Heart right ventricle (tissue), 16 donors: ENCODE measurements at places on chromosomes 1 and 21. TPM values are rescaled to one million over a fixed set of nuclear protein-coding genes. Genes with fewer than 3 reads are reported as not detected.

Gene LCE1F
- total RNA-seq = not detected

DNA sequence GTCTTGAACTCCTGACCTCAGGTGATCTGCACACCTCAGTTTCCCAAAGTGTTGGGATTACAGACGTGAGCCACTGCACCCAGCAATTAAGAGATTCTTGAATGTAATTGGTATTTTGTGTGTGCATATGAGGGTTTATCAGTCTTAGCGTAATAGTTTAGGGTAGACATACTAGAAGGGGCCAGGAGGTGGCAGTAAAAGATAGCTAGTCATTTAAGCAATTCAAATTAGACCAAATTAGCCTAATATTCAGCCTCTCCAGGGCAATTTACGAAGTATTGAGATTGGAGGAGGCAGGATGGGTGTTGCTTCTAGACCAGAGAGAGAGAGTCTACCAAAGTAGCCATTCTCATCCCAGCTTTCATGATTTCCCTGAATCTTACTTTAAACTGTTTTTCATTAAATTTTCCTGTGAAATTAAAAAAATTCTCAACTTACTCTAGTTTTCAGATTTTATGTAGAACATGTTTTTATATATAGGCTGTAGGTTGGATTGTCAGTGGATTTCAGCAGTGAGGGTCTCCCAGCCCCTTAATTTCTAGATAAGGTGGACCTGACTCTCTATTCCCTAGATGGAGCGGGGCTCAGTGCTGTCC lies 119.7 kb downstream of the HHAT start:
- H3K4me3 ChIP-seq = no peak overlapping the region
- no peaks in the 10 kb centered on the region for H3K4me1 ChIP-seq
- no peak overlapping the region for H3K27ac ChIP-seq
- H3K27me3 ChIP-seq = no peaks in the 10 kb centered on the region
- peak; percentile 10 for DNase-seq

DNA sequence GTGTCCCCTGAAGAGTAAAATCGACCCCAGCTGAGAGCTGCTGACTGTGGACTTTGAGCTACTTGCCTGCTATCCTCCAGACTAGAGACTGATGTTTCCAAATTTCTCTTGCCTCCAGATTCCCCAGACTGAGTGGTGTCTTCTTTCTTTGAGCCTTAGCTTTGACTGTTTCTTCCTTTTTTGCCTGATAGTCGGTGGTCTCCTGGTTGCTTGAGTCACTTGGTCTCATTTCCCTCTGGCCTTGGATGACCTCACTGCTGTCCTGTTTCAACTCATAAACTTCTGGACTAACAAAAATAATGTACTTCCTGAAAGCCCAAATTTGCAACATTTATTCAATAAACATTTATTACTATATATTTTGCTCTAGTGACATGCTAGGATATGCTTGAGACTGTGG lies 52.9 kb upstream of the DIPK1A start:
- H3K27me3 ChIP-seq = no peaks in the 10 kb centered on the region
- no peak overlapping the region for H3K4me3 ChIP-seq
- H3K4me1 ChIP-seq = peaks cover 20% of the 10 kb centered on the region
- no peaks in the 10 kb centered on the region for H3K36me3 ChIP-seq
- DNase-seq = no peak

- H3K36me3 ChIP-seq = no peaks in the 10 kb centered on the region
- H3K4me3 ChIP-seq = no peak overlapping the region
- no peak overlapping the region for H3K27ac ChIP-seq
- H3K4me1 ChIP-seq = no peaks in the 10 kb centered on the region
- H3K27me3 ChIP-seq = no peaks in the 10 kb centered on the region
These were observed 51.0 kb upstream of the EFHD2 start for GRCh38 chr1:15358565-15359133.

GRCh38 chr1:74679811-74680210 lies 6.2 kb upstream of the ERICH3 start:
- peaks cover 9% of the 10 kb centered on the region for H3K27me3 ChIP-seq
- H3K36me3 ChIP-seq = no peaks in the 10 kb centered on the region
- no peak for DNase-seq
- H3K4me3 ChIP-seq = no peak overlapping the region

DNA sequence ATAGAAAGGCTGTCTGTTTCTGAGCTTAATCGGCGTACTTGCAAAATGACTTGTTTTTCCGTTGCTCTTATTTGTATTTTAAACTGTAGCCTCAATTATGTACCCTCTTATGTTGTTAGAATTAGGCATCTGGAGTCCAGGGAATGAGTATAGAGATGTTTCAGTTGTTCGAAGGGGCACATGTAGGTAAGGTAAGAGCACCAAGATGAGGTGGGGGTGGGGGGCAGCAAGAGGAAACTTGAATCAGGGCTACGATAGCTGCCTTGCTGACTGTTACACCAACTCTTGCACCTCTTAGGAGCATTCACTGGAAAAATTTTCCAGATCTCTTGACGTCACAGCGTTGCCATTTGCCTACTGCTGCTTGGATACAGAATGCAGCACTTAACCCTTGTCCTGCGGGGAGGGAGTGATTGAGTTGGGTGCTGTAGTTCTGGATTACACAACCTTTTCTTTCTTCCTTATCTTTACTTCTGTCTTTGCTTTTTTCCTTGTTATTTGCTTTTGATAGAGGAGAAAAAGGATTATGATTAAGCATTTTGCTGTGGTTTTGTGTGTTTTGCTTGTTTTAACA lies 3.2 kb downstream of the ATP1B1 start:
- H3K27me3 ChIP-seq = no peaks in the 10 kb centered on the region
- H3K27ac ChIP-seq = peak overlapping the region; percentile 95
- H3K4me3 ChIP-seq = peak overlapping the region; percentile 89
- peaks cover 33% of the 10 kb centered on the region for H3K4me1 ChIP-seq
- H3K36me3 ChIP-seq = peaks cover 9% of the 10 kb centered on the region

DNA sequence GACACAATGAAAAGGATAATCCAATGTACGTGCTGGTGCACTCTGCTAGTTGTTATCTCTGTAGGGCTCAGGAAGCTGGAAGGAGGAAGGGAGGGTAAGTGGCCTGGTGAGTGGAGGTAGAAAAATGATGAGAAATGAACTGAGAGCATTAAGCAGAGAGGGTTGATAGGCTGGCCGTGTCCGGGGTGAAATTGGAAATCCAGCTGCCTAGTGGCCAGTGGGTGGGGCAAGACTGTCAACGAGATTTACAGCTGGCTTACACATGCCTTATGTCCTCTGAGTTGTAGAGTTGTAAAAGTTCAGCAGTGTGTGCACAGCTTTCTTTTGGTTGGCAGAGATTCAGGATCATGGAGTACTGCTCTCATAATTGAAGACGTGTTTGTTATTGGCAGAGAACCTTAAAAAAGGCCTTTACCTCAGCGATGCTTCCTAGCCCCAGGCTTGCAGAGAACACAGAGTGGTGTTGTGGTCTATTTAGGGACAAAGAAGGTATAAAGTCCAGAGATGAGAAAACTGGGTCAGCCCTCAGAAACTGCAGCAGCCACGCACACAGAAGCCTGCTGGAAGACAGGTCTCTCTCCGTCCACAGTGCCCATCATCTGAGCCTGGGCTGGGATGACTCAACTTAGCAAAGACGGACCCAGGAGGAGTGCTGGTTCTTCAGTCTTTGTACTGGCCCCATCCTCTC lies 132.4 kb downstream of the EDEM3 start:
- peak overlapping the region; percentile 79 for H3K27ac ChIP-seq
- H3K27me3 ChIP-seq = no peaks in the 10 kb centered on the region
- peak; percentile 77 for DNase-seq
- peaks cover 52% of the 10 kb centered on the region for H3K4me1 ChIP-seq
- no peak overlapping the region for H3K4me3 ChIP-seq
- no peaks in the 10 kb centered on the region for H3K36me3 ChIP-seq

- no peaks in the 10 kb centered on the region for H3K36me3 ChIP-seq
- no peak overlapping the region for H3K4me3 ChIP-seq
- DNase-seq = no peak
- H3K27me3 ChIP-seq = no peaks in the 10 kb centered on the region
These were observed 80.4 kb upstream of the C1orf87 start for GRCh38 chr1:60153961-60154360.

DNA sequence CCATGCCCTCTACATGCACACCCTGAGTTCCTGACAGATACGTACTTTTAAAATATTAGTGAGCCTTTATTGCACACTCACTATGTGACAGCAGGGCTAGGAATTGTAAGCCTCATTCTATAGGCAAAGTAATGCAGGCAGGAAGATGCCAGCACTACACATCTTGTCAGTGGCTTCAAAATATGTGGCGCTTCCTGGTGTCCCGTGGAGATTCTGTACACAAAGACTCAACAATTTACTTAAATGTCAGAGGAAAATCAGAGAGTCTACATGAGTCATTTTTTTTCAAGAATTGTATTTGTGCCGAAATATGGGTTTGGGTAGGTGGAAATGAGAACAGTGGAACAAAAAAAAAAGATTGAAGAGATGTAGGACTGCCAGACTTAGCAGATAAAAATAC lies 27.6 kb downstream of the RNASEL start:
- H3K36me3 ChIP-seq = no peaks in the 10 kb centered on the region
- H3K4me1 ChIP-seq = no peaks in the 10 kb centered on the region
- H3K27me3 ChIP-seq = no peaks in the 10 kb centered on the region
- H3K4me3 ChIP-seq = no peak overlapping the region
- no peak overlapping the region for H3K27ac ChIP-seq
- DNase-seq = no peak

- peaks cover 3% of the 10 kb centered on the region for H3K36me3 ChIP-seq
- H3K4me1 ChIP-seq = peaks cover 11% of the 10 kb centered on the region
- DNase-seq = no peak
- H3K27me3 ChIP-seq = no peaks in the 10 kb centered on the region
These were observed 2.1 kb downstream of the SCCPDH start for GRCh38 chr1:246726255-246726679.

GRCh38 chr21:35024513-35024912 lies 24.6 kb downstream of the RUNX1 start:
- no peak for DNase-seq
- H3K4me3 ChIP-seq = no peak overlapping the region
- no peaks in the 10 kb centered on the region for H3K36me3 ChIP-seq
- no peaks in the 10 kb centered on the region for H3K4me1 ChIP-seq
- no peak overlapping the region for H3K27ac ChIP-seq

DNA sequence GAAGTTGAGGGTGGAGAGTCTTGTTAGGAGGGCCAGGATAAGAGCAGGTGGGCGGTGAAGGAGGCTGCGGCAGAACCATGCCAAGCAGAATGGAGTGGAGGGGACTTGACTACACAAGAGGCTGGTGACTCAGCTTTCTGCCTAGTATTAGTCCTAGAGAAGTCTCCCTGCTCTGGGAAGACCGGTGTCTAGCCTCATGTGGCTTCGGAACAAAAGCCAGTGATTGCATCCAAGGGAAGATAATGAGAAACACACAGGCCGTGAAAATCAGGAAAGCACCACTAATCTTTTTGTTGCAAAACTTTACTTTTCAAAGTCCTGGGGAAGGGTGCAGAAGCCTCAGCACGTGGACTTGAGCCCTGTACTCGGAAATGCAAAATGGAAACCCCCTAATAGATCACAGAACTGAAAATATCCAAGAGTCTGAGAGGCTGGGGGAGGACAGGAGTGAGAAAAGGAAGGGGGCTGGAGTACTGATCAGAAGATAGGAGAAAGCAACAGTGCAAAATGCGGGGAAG lies 31.4 kb downstream of the DDR2 start:
- no peak for DNase-seq
- H3K27me3 ChIP-seq = no peaks in the 10 kb centered on the region
- H3K4me1 ChIP-seq = no peaks in the 10 kb centered on the region
- no peaks in the 10 kb centered on the region for H3K36me3 ChIP-seq
